ENCODE measurements at places on chromosomes 7 and 10.

GRCh38 chr7:155721056-155721455, 76.6 kb downstream of the RBM33 start:
- no peak for DNase-seq

- no peak for DNase-seq
These were observed 91.6 kb downstream of the FZD1 start for GRCh38 chr7:91355695-91356435.

GRCh38 chr7:47846138-47846836, 102.0 kb downstream of the PKD1L1 start:
- no peak for DNase-seq

GRCh38 chr7:11831736-11832495, at the start of gene THSD7A:
Gene THSD7A (minus strand): TSS chr7:11832198. CDS start chr7:11831946, 252 bp downstream.
- no peak for DNase-seq

GRCh38 chr7:121167971-121168370, 160.8 kb upstream of the WNT16 start:
- no peak for DNase-seq

DNA sequence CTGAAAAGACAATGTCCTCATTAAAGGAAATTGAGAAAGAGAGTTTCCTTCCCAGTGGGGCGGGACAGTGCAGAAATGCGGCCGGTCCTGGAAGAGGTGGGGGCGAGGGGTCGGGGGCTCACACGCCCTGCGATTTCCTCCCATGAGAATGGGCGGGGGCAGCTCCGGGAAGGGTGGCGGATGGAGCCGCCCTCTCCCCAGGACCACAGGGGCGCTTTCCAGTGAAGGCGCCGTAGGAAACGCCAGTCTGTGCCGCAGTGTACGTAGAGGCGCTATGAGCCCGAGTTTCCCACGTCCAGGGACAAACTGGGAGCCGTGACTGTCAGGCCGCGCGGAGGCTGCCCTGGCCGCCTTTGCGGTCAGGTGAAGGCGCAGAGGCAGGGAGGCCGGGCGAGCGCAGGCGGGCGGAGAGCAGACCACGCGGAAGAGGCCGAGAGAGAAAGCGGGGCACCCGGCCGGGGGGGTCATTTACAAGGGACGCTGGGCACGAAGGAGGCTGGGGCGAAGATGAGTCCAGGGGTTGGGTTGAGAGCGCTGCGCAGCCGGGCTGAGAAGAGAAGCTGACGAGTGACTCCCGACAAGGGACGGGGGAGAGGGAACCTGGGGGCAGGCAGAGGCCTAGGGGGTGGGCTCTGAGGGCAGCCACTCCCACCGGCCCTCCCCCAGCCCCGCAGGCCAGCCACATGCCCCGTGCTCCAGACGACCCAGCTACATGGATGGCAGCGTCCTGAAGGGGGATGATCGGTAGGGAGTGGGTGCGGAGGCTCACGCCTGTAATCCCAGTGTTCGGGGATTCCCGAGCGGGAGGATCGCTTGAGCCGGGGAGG, 45.0 kb downstream of the ALOX5 start:
- no peak for DNase-seq

DNA sequence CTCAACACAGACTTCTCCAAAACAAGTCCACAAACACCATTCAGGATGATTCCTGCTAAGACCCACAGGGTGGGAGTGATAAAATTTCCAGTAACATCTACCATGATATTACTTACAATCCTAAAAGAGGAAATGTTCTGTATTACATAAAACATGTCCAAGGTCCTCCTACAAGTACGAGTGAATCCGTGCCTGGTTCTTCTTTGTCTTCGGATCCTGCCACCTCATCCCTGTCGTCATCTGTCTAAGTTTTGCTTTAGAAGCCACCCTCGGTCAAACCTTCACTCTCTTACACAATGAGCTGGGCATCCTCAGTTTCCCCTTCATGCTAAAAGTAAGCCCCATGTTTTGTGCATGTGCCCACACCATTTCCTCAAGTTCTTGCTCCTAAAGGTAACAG, 279.0 kb downstream of the KCNMA1 start:
- no peak for DNase-seq

All from stimulated activated CD8-positive, alpha-beta memory T cell treated with anti-CD3 and anti-CD28 coated beads, Interleukin-2, amount 100 ng/mL, for 1 hour (primary cell).